DMS53 (cell line): ENCODE measurements at places on chromosomes 3 and 15.

DNA sequence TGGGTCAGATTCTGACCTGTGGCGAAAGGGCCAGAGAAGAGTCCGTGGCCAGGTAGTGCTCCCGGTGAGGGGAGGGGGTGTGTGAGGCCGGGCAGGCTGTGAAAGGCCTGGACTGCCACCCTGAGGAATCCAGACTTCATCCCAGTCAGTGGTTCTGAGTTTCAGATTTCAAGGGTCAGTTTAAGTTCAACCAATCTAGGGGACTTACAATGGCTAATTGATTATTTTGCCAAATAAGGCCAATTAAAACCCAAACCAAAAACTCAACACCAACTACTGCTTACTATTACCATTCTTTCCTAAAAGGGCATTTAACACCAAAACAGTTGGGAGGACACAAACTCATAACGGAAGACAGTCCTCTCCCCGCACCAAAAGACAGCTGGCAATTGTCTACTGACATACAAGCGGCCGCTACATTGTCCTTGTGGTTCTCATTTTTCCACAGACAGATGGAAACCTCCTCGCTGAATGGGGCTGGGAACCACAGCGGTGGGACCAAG is 30.5 kb downstream of the TMEM44 start:
- DNase-seq: no peak

GRCh38 chr15:90665288-90666134 is 51.6 kb upstream of the BLM start:
- peak; percentile 78 for DNase-seq

- DNase-seq: no peak
Observed at GRCh38 chr15:45428491-45428890, 50.1 kb upstream of the GATM start.

DNA sequence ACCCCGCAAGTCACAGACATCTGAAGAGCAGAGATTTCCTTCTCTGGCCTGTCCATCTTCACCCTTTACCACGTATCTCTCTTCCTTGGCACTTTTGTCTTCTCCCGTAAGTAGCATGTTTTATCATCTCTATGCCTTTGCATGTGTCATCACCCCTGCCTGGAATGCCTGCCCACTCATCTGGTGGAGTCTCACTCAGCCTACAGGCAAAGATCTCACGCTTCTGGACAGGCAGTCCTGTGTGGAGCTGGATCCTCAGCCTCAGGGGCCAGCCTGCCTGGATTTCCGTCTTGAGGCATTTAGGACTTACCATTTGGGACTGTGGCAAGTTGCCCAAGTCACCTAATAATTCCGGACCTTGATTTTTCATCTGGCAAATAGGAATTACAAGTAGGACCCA is 114.3 kb upstream of the CACNA2D3 start:
- DNase-seq: no peak

- no peak for DNase-seq
Observed at GRCh38 chr3:133973249-133973980, 56.3 kb downstream of the SLCO2A1 start.

- DNase-seq: no peak
Observed at GRCh38 chr3:16279010-16279801, 14.2 kb downstream of the OXNAD1 start.

DNA sequence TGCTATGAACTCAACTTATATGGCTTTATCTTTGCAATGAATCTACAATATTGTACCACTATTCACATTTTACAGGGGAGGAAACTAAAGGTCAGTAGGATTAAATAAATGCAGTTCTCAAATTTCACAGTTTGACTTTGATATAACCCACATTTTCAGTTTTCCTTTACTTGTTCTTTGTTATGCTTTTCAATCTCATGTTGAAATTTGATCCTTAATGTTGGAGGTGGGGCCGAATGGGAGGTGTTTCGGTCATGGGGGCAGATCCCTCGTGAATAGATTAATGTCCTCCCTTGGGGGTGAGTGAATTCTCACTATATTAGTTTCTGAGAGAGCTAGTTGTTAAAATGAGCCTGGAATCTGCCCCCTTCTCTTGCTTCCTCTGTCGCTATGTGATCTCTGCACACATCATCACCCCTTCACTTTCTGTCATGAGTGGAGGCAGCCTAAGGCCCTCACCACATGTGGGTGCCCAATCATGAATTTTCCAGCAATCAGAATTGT is 44.7 kb downstream of the CD200 start:
- no peak for DNase-seq

GRCh38 chr3:196631682-196632045 is 7.8 kb upstream of the NRROS start:
- DNase-seq: no peak

- peak; percentile 53 for DNase-seq
Observed at GRCh38 chr3:122299872-122300460, 25.1 kb upstream of the CSTA start.

GRCh38 chr3:153979418-153980251 is 141.6 kb upstream of the ARHGEF26 start:
- DNase-seq: peak; percentile 55

DNA sequence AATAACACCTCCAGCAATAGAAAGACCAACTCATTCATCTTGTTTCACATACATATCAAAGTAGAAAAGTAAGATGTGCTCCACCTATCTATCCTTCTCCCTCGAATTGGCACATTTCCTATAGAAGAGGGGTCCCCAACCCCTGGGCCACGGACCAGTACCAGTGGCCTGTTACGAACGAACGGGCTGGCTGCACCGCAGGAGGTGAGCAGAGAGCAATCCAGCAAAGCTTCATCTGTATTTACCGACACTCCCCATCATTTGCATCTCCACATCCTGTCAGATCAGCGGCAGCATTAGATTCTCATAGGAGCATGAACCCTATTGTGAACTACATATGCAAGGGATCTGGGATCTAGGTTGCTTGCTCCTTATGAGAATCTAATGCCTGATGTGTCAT is 95.0 kb upstream of the CGNL1 start:
- no peak for DNase-seq

DNA sequence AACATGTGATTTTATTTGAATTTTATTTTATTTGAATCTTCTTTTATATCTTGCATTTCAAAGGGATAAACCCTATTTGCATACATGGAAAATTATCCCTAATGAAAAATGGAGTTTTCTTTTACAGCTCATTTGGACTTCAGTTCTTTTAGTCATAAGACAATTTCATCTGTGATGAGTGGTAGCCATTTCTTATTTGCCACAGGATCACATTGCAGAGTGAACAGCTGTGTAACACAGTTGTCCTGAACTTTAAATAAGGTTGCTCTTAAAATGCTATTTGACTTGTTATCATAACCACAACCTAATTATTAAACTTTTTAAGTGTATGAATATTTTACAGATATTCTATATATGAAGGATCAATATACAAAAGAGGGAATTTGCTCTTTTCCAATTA is 221.7 kb upstream of the ROPN1 start:
- peak; percentile 39 for DNase-seq
